ENCODE measurements at places on chromosomes 12 and 14.

- DNase-seq, result no peak
Observed at GRCh38 chr12:3243376-3244084, 166.4 kb downstream of the TSPAN9 start.

DNA sequence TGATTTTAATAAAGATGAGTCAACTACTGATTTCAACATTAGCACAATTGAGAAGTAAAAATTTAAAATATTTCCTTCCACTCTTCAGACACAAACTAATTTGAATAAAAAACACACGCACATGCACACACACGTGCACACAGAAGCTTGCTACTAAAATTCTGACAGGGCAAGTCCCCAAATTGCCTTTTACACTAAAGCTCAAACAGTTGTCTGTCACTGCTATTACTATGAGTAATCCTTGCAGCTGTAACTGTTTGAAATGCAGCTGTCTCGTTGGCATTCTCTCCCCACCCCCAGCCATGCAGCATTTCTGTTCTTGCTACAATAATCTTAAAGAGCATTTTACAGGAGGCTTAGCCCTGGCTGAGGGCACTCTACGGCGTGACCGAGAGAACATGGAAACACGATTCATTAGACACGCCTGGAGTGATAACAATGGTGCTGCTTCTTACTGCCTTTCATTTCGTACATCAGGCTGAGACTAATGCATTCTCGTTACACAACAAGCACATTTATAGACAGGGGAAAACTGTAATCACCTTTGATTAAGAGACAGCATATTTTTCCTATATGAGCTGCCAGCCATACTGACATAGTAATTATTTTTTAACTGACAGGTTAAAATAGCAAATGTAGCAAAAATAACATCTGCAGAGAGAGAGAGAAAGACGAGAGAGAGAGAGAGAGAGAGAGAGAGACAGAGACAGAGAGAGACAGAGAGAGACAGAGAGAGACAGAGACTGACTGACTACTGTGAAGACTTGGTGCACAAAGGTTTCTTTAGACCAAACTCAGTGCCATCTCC is 153.8 kb downstream of the MED13L start:
- DNase-seq, result peak; percentile 77

DNA sequence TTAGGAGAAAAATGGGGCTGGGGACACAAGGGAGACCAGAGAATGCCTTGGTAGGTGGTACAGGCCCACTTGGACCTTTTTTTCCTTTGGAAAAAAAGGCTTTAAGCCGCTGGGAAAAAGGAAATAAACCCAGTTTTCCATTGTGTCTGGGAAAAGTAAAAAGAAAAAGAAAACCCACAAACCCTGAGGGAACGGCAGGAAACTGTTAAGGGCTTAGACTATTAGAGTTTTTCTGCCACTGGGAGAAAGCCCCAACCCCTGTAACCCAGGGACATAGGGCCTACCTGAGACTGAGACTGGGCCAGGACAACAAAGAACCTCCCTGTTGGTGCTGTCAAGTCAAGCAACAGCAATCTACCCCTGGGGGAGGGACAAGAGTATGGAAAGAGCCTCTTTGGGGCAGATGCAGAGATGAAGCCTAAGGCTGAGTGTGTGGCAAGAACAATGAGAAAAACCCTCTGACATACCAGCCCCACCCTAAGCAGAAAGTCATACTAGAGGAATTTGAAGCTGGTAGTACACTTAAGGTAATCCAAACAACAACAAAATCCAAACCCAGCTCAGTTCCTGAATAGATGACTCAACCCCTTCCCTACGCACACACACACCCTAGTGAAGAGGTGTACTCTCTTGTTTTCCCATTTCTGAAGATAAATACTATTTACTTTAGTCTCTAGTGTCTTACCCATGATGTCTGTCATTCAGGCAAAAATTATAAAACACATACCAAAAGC is 22.8 kb downstream of the ATF1 start:
- peak; percentile 86 for DNase-seq

DNA sequence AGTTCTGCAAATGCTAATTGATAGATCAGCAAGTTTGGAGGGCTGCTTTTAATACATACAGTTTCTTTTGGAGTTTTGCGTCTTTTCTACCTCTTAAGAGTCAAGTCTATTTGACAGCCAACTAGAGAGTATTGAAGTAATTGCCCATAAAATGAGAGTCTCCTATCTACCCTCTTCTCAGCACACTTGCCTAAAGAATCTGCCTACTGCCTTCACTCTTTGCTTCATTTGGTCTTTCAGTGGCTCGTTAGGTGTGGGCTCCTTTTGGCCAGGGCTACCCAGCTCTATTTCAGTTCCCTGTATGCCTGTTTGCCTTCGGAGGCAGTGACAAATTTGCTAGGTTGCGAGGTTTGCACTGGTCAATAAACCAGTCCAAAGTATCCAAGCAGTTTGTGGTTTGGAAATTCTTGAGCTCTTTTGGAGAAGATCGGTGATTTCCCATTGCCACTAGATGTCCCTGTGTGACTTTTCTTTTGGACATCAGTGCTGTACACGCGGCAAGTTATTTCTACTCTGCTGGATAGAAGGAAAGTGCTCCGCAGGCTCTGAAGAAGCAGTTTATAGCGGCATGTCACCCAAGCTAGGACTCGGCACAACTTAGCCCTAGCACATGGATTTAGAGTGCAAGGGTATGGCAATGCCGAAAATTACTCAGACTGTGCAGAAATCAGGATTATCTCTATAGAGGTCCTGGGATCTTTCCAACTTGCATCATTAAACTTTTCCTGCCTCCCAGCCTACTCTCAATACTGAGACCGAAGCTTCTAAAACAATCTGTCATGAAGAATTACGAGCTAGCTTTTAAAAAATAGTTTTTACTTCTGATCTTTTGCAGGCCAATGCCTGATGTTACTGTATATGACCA is 38.6 kb downstream of the MGST1 start:
- DNase-seq, result peak; percentile 51

DNA sequence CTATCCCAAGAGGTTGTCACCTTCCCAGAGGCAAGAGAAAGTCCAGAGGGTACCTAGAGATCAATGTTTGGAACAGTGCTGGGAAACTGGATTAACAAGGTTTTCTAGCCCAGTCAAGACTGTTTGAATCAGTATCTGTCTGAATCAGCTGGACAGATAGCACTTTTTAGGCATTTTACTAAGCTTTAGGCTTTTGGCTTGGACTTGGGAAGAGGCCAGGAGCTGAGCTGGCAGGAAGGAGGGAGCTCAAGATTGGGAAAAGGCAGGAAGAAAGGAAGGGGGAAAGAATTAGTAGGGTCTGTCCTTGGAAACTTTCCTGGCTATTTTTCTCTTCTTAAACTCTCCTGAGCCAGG is 8.3 kb downstream of the IKZF4 start:
- DNase-seq, result no peak

DNA sequence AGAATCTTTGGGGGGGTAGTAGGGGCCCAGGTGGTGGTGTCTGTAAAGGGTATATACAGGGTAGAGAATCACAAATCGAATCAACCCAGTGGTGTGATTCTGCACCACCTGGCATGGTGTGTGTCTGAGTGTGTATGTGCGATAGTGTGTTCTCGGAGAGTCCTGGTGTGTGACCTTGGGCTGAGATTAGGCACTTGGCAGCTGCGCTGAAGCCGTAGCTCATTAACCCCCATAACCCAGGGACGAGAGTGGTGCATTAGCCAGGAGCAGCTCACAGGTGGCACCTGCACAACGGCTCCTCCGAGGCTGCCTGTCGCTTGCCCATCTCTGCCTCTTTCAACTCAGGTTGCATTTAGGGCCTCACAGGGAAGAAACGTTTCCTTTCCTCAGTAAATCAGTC is 15.6 kb upstream of the TESC start:
- no peak for DNase-seq

DNA sequence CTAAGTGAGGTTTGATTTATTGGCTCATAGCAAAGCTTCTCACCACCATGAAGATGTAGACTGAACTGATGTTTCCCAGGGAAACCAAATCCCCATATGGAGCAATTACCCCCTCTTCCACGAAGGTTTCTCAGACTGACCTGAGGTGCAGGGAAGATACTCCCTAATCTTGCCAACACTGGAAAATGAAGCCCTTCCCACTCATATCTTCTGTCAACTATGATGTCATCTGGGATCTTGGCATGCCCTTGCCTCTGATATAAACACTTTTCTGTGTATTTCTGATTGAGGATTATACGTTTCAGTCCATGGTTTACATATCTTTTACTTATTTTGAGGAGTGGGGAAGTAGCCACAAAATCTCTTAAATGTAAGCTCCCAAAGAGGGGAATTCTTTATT is 14.1 kb upstream of the CISTR start:
- no peak for DNase-seq

DNA sequence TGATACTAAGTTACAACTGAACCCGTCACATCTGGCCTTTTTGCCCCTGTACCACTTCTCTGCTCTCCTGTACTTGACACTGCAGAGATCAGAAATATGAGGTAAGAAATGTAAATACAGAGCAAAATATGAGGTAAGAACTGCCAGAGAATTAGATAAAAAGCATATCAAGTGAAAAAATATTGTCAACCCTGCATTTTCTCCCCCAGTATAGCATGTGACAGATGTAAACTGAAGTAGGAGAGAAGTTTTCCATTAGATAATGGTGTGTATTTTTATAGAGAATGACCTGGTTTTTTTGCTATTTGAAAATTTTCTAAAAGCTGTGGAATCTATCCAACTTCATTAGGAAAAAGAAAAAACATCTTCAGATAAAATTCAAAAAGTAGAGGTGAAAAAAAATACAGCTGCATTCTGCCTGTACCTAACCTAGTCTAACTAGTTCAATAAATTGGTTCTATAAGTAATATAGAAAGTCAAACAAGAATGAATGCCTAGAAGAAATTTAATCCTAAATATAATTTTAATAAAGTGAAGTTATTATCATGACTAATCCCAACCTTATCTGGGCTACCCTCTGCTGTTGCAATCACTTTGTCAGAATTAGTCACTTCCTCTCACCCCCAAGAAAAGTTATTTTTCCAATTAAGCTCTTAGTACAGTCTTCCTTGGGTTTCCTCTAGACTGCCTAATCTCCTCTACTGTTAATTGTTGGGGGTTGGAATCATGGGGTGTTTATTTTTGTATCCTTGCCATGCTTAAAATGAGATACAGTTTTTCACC is 210.0 kb downstream of the RASSF9 start:
- DNase-seq, result peak; percentile 64

DNA sequence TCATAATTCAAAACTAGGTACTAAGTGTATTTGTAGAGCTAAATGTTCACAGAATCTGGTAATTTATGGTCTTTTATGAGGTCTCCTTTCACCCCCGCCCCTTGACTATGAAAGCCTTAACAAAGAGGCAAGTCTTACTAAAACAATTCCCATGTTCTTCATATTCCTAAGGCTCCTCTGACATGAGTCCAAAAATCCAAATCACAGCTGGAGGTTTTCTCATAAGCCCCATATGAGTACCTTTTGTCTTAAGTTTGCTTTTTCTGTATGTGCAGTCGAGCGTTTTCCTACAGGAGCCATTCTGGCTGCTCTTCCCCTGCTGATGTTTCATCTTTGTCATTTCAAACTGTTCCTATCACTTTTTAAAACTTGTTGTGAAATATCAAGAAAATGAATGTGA is 55.2 kb downstream of the SIX1 start:
- DNase-seq, result no peak

- DNase-seq, result peak; percentile 31
Observed at GRCh38 chr14:68255693-68256178, 436.2 kb downstream of the RAD51B start.

- peak; percentile 10 for DNase-seq
Observed at GRCh38 chr12:29516431-29516875, 19.0 kb upstream of the OVCH1 start.

- DNase-seq, result peak; percentile 59
Observed at GRCh38 chr12:66144791-66145754, 14.5 kb upstream of the LLPH start.

DNA sequence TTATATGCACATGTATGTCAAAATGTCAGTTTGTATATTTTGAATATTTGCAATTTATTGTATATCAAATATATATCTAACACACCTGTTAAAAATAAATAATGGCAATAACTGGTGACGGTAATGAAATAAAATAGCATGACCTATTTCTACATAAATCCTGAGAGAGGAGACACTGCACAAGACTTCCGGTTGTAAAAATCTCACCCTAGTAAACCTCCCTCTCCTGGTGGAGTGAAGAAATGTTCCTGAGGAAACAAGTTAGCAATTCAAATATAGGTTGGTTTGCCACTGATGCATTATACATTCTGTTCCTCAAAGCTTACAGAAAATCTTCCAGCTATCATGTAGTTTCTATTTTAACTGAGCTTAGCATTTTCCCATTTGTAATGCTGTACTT is 166.1 kb upstream of the SYT10 start:
- no peak for DNase-seq

- DNase-seq, result no peak
Observed at GRCh38 chr12:95984682-95985081, 11.5 kb downstream of the HAL start.

DNA sequence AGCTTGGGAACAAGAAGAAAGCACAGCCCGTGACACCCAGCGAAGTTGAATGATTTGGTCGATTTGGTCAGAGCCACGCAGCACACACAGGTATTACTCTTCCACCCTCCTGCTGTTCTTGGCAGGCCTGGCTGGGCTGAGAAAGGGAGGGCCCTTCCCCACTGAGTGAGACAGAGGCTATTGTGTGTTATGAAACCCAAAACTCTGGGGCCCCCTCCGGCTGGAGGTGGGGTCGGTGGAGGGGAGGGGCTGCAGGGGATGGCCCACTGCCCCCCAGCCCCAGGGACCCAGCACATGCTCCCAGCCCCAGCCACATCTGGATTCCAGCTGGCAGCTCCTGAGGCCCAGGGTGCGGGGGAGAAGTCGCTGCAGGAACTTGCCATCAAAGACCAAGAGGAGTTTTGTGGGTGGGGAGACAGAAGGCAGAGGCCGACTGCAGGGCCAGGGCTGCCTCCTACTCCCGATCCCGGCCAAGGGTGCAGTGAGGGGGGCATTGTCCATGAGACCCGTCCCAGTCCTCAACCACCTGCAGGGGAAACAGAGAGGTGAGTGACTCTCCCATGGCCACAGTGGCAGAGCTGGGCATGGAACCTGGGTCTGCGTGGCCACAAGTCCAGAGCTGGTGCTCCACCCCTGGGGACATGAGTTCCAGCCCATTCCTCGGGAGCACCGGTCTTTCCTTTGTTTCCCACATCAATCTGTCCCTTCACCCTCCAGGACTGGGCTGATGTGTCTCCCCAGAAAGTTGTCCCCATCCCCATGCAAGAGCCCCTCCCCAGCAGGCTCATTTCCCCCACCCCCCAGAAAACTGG is 8.7 kb downstream of the TMEM119 start:
- no peak for DNase-seq

GRCh38 chr14:49861699-49862088 is 9.1 kb upstream of the NEMF start:
- peak; percentile 69 for DNase-seq

- no peak for DNase-seq
Observed at GRCh38 chr14:30162066-30162465, 234.4 kb upstream of the PRKD1 start.
